ENCODE measurements at places on chromosomes 3 and 15. TPM values are rescaled to one million over a fixed set of nuclear protein-coding genes. Genes with fewer than 3 reads are reported as not detected.

The RASGRF1 gene
- total RNA-seq: 0.57 TPM

The ATP2B2 gene
- not detected for total RNA-seq

The CILP gene
- total RNA-seq: not detected

DNA sequence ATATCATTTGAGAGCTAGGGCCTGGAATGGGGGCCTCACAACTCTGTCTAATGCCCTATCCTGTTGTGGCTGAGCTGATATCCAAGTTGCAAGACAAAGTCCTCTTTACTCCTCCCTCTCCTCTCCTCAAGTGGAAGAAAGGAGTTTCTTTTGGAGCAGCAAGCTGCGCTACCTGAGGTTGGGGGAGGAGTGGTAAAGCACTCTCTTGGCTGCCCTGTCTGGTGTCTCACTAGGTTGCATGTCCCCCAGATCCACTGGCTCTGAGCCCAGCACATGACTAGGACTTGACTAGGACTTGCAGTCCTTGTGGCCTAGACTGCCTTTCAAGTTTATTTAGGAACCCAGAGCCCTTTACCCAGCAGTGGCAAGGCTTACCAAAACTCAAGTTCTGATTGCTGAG lies 141.1 kb upstream of the SETMAR start:
- H3K4me3 ChIP-seq: no peak overlapping the region
- H3K27ac ChIP-seq: no peak overlapping the region
- DNase-seq: no peak
- no peaks in the 10 kb centered on the region for H3K36me3 ChIP-seq

DNA sequence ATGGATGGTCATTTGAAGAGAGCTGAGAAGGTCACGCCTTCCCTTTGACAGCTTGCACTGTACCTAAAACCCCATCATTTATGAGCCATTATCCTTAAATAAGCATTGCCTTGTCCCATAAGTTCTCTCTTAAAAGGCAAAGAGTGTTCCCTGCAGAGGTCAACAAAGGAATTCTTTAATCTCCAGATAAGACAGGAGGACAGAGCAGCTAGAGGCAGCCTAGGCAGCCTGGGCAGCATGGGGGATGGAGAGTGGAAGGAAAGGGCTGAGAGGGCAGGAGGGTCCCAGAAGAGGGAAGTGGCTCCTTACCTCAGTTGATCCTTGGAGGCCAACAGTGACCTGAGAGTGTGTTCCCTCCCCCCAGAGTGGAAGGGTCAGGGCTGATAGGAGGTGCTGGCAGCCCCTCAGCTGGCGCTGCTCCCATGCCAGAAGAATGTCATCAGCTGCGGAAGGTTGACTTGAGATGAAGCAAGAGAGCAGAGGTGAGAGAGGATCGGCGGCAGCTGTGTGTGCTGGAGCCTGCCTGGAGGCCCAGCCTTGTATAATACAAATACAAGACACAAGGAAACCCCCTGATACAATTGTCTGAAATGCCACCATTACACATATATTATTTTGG lies 12.8 kb downstream of the KBTBD13 start:
- no peaks in the 10 kb centered on the region for H3K27me3 ChIP-seq
- peaks cover 66% of the 10 kb centered on the region for H3K4me1 ChIP-seq
- H3K4me3 ChIP-seq: peak overlapping the region; percentile 13
- peak overlapping the region; percentile 90 for H3K27ac ChIP-seq

- H3K36me3 ChIP-seq: no peaks in the 10 kb centered on the region
- H3K27me3 ChIP-seq: no peaks in the 10 kb centered on the region
- H3K4me1 ChIP-seq: no peaks in the 10 kb centered on the region
- H3K27ac ChIP-seq: no peak overlapping the region
- DNase-seq: no peak
Measured at GRCh38 chr15:67731112-67731721, 94.1 kb upstream of the SKOR1 start.

The NEK4 gene
- total RNA-seq: 39.2 TPM

GRCh38 chr15:40863660-40864270 lies 10.3 kb downstream of the RHOV start:
- no peaks in the 10 kb centered on the region for H3K36me3 ChIP-seq
- no peak overlapping the region for H3K27ac ChIP-seq
- no peak overlapping the region for H3K4me3 ChIP-seq
- peaks cover 16% of the 10 kb centered on the region for H3K4me1 ChIP-seq
- DNase-seq: no peak

The APBA2 gene
- total RNA-seq: not detected

GRCh38 chr3:109707617-109708016 lies 370.3 kb upstream of the DPPA4 start:
- H3K27me3 ChIP-seq: no peaks in the 10 kb centered on the region
- no peaks in the 10 kb centered on the region for H3K4me1 ChIP-seq
- H3K4me3 ChIP-seq: no peak overlapping the region
- no peaks in the 10 kb centered on the region for H3K36me3 ChIP-seq

GRCh38 chr3:95319921-95320494 lies 1257.1 kb downstream of the NSUN3 start:
- H3K4me3 ChIP-seq: no peak overlapping the region
- H3K4me1 ChIP-seq: peaks cover 10% of the 10 kb centered on the region
- DNase-seq: no peak
- no peaks in the 10 kb centered on the region for H3K27me3 ChIP-seq

All from Caco-2 (cell line).